Stimulated activated CD8-positive, alpha-beta memory T cell treated with anti-CD3 and anti-CD28 coated beads, Interleukin-7, amount 100 ng/mL, for 1 hour (primary cell): ENCODE measurements at places on chromosomes 7 and 10.
A peak's percentile ranks its signal among the peaks of the same experiment; 100 is the strongest.

DNA sequence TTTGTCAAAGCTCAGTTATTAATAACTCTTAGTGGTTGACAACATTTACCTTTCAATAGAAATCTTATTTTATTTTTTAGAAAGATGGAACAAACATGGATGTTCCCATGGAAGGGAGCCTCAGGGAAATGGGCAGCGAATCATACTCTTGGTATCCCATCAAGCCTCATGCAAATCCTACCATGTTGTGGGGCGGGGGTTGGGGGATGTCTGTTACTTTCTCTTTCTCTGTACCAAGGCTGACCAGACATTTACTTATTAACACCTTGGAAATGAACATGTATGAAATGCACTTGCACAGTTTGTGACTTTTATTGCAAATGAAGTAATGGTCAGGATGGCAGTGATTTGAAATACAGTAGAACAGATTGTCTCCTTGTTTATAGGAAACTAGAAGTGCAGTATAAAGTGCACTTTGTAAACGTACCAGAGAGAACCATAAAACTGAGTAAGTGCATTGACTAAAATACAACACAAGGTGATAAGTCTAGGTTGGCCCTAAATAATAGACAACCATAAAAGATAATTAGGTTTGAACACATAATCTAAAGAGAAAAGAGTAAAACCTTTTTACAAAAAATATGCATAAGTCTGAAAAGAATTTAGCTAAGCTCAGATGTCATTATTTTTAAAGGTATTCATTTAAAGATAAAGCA, 32.4 kb downstream of the SEMA3D start:
- DNase-seq, result no peak

DNA sequence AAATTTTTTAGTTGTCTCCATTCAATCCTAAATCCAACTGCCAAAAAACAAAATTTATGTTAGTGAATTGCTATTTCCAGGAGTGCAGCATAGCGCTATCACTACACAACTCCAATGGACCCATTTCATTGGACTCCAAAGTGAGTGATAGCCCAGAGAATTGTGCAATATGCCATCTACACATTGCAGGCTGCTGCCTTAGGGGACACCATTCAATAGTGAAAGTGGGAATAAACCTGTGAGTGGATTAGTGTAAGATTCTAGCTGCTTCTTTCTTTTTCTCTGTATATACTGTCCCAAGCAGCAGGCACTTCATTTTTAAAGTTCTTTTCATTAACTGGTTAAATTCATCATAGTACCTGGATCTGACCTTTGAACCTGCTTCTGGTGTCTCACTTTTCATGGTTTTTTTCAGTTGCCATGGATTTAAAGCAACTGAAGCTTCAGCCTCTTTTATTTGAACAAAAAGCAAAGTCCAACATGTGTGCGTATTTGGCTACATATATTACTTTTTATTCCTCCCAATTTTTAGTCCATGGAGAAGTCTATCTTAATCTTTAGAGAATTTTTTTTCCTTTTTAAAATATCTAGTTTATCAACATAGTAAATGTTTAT, 97.3 kb downstream of the DGKB start:
- DNase-seq, result no peak

DNA sequence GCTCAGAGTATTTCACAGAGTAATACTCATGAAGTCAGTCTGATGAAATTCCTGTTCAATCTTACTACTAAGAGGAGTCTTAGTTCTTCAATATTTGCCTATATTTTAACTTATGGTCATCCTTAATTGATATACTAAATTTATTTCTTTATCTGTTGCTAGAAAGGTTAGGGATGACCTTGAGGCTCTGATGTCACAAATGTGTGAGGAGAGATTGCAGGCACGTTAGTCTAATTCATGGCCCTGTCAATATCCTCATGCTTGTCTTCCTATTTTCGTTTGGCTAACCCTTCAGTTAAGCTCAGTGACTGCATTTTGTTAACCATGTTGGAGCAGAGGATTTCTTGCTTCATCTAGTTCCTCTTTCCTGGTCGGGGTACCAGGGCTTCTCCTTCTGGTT, 704.7 kb upstream of the COBL start:
- DNase-seq, result no peak

- no peak for DNase-seq
These were observed 470.8 kb upstream of the KCND2 start for GRCh38 chr7:119802147-119802546.

DNA sequence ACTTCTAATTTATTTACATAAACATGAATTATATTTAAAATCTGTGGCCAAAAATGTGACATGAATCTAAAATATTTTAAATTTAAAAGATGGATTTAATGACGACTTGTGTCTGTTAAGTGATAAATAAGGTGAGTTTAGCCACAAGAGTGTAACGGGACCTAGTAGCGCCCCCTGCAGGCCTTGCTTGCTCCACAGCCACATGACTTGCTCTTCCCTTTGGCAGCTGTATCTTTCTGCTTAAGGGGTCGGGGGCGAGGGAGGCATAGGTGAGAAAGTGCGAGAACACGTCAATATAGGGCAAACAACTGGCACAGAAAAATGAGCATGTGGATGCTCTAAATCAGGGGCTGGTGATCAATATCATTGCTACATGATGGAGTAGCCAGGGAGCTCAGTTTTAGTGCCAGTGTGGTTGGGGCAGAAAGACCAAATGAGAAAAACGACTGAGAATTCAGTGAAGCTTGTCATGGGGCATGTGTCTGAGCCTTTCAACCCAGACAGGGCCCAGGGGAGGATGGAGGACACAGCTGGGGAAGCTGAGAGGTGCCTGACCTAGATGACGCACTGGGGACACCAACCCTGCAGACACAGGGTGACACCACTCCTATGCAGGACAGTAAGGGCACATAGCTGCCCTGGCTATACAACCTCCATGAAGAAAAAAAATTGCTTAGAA, 49.8 kb downstream of the PAXIP1 start:
- peak; percentile 57 for DNase-seq

GRCh38 chr7:64574540-64575099, 11.7 kb upstream of the ZNF680 start:
- no peak for DNase-seq

DNA sequence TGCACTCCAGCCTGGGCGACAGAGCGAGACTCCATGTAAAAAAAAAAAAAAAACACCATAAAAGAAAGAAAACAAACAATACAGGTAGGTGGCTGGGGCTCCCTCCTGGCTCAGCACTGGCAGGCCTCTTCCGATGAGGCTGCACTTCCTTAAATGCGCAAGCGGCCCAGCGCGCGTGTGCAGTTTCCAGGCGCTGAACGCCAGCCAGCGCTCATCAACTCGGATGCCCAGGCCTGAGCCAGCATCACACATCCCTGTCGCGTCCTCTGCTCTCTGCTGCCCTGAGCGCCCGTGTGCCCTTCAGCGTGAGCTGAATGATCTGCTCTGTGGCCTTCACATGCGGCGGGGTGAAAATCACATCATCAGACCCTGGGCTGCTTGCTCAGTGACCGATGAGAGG, 31.8 kb downstream of the NUDT1 start:
- no peak for DNase-seq

DNA sequence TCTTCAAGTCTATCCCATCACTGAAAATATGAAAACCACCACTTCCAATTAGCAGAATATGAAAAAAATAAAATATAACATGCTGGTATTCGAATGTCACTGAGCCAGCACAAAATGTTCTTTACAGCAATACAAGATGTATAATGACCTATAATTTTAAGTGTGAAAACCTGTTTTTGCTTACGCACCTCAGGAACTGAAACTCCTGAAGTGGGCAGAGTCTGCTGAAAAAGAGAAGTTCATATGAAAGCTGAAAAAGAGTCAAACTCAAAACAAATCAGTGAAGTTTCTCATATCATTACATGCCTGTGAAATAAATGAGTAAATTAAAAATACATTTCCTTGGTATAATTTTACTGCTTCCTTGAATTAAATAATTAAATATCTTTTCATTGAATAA, 272.5 kb downstream of the DGKB start:
- DNase-seq, result no peak

DNA sequence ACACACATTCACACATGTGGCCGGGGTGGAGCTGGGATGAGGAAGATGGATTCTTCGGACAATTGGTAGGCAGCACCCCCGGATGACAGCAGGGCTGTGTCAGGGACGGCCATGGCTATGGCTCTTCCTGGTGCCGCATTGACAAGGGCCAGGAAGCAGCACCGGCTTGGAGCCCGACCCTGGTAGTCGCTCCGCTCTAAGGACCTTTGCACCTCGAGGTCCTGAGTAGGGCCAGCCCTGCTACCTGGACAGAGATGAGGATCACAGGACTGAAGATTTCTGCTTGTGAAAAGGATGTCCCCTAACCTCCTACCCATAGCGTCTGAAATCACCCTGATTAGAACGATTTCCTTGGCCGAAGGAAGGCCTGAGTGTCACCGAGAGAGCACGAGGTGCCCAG, 134.1 kb downstream of the ADARB2 start:
- DNase-seq, result no peak

DNA sequence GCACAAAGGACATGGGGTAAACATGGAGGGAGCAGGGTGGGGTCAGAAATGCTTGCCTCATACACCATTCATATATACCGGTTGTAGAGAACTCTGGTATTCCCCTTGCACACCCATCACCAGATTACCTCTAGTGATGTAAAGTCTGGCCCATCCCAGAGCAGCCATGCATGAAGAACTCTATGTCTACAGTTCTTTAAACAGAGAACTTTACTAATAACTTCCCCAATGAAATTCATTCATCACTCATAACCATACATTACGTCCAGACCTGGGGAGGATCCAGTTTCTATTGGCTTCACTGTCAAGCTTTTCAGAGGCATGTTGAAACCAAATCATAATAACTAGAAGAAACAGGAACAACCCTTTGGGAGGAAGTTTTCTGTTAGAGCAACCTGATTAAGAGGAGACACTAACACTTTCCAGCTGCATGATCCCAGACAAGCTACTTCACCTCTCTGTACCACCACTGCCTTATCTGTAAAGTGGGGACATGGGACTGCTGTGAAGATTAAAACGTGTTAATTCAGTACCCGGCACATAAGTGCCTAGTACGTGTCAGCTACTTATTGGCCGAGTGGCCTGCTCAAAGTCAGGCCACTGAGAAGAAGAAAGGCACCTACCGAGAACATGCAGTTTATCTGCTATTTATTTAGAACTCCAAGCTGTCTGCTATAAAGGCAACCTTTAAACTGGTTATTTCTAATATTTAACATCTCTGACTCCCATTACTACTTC, 59.7 kb downstream of the IGF2BP3 start:
- DNase-seq, result no peak

DNA sequence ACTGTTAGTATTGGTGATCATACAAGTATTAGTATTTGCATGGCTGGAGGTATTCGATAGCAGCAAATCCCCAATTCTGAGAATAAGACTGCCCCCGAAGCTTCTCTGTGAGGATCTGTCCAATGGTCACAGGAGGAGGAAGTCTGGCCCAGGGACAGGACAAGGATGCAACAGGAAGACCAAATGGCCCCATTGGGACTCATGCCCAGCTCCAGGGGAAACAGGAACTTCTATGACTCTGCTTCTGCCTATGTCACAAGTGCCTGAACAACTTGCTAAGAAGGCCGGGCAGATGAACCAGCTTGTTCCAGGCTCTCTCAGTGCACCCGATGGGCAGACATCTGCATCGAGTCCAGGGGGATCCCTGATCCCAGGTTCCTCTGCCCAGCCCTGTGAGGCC, 172.0 kb upstream of the GRB10 start:
- no peak for DNase-seq
